Posterior cingulate gyrus (tissue), 11 donors: ENCODE measurements at places on chromosomes 13 and 19.

- DNase-seq: no peak
Measured at GRCh38 chr19:54967611-54968010, 1.4 kb downstream of the NLRP2 start.

- DNase-seq: no peak
Measured at GRCh38 chr19:38425810-38426466, at the start of gene RASGRP4. Gene RASGRP4, minus strand, starts transcription at chr19:38426219. Its CDS starts 128 bp downstream, at chr19:38426091.

- DNase-seq: no peak
Measured at GRCh38 chr13:50228527-50228926, 213.3 kb downstream of the KCNRG start.

DNA sequence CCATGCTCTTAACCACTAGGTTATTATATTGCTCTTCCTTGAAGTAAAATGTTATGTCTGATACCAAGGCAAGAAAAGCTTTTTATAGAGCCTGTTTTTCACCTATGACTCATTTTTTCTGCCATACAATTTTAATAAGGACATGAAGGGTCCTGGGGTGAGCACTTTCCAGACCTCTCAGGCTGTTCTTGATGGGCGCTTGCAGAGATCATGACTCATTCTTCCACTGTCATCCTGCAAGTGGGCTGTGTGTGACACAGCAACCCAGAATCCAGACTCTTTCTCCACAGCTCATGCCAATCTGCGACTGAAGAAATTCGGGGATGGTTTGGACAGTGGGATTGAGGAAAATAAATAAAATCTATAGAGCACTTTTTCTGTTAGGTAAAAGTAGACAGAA is 506.7 kb upstream of the NBEA start:
- no peak for DNase-seq

DNA sequence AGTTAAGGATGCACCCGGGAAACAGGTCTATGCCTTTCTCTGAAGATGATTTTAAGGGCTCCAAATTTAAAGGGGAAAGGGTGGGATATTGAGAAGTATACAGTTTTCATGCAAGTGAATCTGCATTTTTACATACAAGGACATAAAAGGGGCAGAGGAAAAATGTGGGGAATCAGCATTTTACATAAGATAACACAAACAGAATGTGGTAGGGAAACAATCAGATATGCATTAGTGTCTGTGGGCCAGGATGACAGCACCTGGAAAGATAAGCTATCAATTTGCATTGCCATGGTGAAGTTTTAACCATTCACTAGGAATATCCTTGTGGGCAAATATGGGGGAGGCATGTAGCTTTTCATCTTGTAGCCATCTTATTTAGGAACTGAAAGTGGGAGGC is 24.1 kb downstream of the IGFL3 start:
- no peak for DNase-seq

GRCh38 chr13:77239312-77239711 is 87.6 kb downstream of the MYCBP2 start:
- no peak for DNase-seq

- DNase-seq: no peak
Measured at GRCh38 chr13:83882606-83882959, 309 bp upstream of the SLITRK1 start.

- no peak for DNase-seq
Measured at GRCh38 chr19:50178320-50178719, 15.2 kb upstream of the IZUMO2 start.

DNA sequence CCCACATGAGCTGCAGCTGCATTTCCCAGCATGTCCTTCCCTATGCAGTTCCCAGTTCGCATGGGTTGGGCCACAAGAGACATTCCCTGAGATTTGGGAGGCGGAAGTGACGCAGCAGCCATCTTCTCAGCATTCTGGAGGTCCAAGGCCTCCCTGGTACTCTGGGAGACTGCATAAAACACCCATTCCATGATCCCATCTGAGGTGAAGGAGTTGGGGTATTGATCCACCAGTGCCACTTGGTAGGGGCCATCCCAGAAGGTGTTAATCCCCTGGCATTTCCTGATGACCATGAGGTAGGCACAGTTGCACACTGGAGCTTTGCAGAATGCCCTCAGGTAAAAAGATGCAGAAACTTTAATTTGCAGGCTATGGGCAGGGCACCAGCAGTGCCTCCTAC is 25.4 kb downstream of the POP4 start:
- DNase-seq: no peak

DNA sequence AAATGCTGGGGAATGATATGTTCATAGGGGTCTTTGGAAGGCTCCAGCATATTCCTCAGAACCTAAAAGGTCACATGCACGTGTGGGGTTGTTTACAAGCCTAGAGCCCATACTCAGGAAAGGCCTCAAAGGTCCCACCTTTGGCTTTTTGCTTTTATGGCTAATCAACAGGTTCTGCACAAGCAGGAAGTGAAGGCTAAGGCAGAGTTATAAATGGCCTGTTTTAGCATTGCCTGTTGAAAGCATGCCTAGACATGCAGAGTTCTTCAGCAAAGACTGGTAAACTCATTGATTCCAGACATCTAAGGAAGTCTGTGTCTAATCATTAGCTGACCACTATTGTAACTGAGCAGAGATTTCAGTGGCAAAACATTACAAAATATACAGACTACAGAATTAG is 198.3 kb downstream of the KCNRG start:
- DNase-seq: no peak

- DNase-seq: no peak
Measured at GRCh38 chr13:33205804-33206221, 79.7 kb downstream of the STARD13 start.

- no peak for DNase-seq
Measured at GRCh38 chr19:28631961-28632360, 581.0 kb downstream of the UQCRFS1 start.

- DNase-seq: no peak
Measured at GRCh38 chr19:33653684-33654083, 31.9 kb downstream of the CHST8 start.
